ENCODE measurements at places on chromosomes 1 and 21.

DNA sequence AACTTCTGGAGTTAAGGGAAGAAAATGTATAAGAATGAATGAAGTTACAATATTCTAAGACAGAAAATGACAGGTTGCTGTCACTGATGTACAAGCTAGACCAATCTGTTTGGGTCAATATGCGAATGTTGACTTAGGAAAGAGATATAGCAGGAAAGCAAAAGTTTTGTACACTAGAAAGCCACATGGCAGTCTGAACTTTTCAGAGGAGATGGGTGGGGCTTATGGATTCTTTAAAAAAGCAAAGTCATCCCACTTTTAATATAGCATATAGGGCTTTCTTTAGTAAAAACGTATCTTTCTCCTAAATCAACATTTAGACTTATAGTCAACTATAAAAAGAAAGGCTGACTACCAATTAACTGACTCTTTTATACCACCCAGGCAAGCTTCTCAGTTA, 381.2 kb downstream of the PTPRC start:
- DNase-seq, result no peak

- no peak for DNase-seq
These were observed 2.1 kb downstream of the FBLIM1 start for GRCh38 chr1:15760520-15761211.

- no peak for DNase-seq
These were observed 50.6 kb downstream of the WDR64 start for GRCh38 chr1:241702442-241703373.

DNA sequence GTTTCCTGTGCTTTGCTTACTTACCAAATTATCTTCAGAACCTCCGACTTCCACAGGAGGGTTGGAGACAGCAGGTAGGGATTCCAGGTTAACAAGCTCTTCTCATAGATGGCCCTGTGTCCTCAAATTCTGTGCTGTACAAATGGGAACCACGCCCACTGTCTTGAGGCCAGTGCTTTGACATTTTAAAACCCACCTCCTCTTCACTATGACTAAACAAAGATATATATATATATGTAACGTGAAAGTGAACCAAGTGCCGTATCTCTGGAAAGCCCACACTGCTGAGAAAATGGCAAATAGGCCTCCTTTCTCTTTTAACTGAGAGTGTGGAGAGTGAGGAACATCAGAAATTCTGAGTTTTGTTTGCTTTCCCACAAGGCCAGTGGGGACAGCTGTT, 99.6 kb downstream of the ZBTB18 start:
- no peak for DNase-seq

GRCh38 chr1:167681024-167681423, 40.8 kb upstream of the MPZL1 start:
- DNase-seq, result no peak

DNA sequence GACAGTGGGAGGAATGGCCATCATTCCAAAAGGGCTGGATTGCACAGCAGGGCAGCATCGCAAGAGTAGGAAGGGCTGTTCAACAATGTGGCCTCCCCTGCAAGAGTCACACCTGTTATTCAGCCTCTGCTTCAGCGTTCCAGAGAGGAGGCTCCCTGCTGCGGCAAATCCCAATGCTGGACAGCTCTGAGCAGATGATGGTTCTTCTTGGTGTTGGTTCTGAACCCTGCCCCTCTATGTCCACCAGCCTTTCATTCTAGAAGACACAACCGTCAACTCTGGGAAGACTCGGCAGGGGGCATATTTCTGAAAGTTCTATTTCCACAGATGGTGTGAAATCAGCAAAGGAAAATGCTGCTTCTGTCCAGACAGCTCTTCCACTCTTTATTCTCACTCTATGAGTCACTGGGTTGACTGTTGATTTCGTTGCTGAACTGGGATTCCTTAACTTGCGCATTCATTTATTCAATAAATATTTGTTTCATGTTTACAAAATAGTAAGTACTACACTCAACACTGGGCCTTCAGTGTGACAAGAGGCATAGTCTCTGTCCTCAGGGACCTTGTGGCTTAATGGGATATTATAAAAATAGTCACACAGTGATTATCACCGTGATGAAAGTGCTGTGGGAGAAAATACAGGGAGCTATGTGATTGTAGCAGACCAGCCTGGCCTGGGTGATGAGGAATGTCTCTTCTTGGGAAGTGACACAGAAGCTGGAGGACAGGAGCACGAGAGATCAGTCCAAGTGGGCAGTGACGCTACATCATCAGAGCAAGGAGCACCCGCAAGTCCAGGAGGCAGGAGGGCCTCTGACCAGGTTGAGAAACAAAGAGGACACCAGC, 260.3 kb downstream of the SIPA1L2 start:
- no peak for DNase-seq

DNA sequence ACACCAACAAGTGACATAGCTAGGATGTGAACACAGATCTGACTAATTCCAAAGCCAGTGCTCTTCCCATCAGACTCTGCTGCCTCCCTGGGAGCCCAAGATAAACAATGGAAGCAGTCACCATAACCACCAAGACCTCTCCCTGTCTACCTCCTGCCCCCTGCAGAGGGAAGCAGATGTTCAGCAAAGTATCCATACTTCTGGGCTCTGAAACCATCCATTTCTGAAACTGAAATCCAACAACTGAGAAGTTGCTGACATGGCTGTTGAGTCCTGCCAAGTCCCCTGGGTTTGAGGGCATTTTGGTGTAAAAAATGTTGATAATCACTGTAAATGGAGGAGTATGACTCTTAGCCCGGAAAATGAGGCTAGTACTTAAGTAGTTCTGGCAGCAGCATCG, 102.1 kb downstream of the TYW3 start:
- DNase-seq, result no peak

GRCh38 chr1:167856711-167857418, 57.1 kb downstream of the ADCY10 start:
- DNase-seq, result no peak

DNA sequence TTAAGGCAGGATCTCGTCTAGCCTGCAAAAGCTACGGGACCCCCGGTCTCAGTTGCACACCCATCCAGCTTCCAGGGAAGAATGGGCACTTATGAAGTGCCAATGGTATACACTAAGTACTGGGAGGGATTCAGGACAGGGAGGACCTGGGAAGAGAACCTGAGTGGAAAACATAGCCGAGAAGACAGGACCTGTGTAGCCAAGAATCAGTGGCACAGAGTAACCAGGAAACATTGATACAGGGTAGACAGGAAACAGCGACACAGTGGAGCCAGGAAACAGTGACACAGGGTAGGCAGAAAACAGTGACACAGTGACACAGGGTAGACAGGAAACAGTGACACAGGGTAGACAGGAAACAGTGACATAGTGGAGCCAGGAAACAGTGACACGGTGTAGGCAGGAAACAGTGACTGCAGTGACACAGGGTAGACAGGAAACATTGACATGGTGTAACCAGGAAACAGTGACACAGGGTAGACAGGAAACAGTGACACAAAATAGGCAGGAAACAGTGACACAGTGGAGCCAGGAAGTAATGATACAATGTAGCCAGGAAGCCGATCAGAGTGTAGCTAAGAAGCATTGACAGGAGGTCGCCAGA, 138.0 kb upstream of the ARHGEF16 start:
- no peak for DNase-seq

DNA sequence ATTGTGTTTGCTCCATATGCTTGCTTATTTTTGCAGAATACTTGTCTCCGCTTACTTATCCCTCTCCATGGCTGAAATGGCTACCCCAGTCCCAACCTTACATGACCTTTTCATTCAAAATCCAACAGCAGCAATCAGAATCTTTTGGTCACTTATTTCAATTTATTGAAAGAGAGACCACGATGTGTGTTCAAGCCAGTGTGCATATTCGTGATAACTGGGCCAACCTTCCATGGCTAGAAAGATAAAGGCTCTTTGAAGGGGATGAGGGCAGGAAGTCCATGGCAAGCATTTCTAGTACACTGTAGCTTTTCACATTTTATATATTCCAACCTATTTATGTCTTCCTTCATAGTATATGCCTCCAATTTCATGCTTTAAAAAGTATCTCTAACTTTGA, 23.1 kb downstream of the HSD11B1 start:
- no peak for DNase-seq
